ENCODE measurements at places on chromosomes 1 and 21. TPM values are rescaled to one million over a fixed set of nuclear protein-coding genes. Genes with fewer than 3 reads are reported as not detected.

CYP2J2 gene
- total RNA-seq = 0.18 TPM

RSRP1 gene
- 64.7 TPM for total RNA-seq

ITGB2 gene
- not detected for total RNA-seq

GPA33 gene
- total RNA-seq = not detected

CD2 gene
- total RNA-seq = not detected

ELOVL1 gene
- 121 TPM for total RNA-seq

RIPPLY3 gene
- total RNA-seq = 0.29 TPM

Measured in myometrial cell (primary cell).